ENCODE measurements at places on chromosomes 6 and 20.

- peak; percentile 75 for DNase-seq
These were observed 51.5 kb upstream of the EPB41L1 start for GRCh38 chr20:36102809-36103596.

DNA sequence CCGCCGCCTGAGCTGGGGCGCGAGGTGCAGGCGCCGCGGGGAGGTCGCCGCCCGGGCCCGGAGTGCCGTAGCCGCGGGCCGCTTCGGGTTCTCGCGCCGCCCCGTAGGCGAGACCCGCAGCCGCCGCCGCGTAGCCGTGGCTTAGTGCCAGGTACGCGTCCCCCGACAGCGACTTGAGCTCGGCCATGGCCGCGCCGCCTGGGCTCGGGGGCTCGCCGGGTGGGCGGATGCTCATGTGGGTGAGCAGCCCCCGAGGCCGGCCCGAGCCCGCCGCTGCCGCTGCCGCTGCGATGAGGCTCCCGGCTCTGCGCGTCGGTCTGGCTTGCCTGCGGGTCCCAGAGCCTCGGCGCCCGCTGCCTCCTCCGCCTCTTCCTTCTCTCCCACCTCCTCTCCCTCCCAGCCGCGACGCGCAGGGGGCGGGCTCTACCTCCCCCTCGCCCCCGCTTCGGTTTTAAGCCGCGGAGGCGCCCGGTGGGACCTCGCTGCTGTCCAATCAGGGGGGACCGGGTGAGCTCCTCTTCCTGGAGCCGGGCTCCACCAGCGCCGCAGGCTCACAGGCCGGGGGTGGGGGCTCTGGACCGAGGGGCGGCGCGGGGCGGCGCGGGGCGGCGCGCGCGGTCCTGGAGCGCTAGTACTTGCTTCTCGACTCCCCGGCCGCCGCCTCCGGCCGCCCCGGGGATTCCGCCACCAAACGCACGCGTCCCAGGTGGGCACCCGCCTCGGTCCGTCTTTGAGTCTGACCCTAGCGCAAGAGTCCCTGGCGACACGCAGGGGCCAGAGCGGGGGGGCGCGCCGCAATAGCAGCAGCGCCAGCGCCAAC lies at the start of gene BHLHE23:
BHLHE23 (minus strand) TSS at position 425 of the 820 bp plus-strand sequence; CDS start at position 235, 190 bp downstream.
- DNase-seq = no peak

DNA sequence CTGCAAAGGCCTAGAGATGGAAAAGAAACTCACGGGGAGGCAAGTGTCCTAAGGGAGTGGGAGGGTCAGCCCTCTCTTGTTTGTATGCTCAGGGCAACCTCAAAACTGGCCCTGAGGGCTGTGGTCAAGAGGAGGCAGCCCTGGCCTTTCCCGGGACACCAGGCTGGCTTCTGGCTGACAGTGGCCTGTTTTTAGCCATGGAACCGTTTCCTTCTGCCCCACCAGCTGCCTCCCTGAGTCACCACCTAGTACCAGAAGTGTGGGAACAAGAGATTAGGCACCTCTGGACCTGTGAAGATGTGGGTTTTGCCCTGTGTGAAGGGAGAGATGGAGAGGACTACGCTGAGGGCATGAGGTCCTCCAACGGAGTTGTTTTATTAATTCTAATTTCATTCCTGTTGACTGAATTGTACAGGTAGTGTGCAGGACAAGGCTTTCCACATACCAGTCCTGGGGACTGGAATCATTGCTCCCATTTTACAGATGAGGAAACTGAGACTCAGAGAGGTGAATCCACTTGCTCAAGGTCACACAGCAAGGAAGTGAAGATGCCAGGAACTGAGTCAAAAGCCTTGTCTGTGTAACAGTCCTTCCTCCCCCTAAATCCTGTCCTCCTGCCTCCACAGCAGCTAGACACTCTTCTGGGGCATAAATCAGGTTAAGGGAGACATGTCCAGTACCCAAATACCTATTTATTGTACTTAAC lies 5.5 kb downstream of the FOXS1 start:
- DNase-seq = no peak

DNA sequence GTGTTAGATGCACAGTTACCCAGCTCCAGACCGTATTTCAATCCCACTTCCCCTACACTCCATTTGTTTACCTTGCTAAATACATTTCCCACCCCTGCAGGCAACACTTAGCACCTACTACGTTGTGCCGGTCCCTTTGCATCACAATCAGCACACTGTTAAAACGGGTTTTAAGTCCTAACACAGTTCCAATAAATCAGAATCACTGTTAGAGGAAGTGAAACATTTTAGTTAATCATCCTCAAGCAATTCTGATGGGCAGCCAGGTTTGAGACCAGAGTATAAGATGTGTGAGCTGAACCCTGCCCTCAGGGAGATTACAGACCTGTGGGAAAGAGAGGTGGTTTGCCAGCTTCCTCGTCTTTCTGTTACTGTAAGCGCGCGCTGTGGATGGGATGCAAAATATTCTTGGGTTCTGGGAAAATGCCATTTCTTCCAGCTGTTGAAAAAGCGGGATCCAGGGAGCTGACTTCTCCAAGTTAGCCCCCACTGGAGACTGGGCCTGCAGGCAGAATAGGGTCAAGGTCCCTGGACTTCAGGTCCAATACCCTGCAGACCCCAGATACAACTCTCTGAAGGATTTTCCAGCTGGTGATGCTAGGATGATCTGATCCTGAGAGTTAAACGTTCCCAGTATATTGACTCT lies 3.1 kb downstream of the ZCCHC3 start:
- DNase-seq = no peak

GRCh38 chr6:140847262-140847645 lies 1285.5 kb upstream of the GJE1 start:
- DNase-seq = no peak
